Nephron progenitor cell (in vitro differentiated cells): ENCODE measurements at places on chromosomes 1 and 21.
A peak's percentile ranks its signal among the peaks of the same experiment; 100 is the strongest.

DNA sequence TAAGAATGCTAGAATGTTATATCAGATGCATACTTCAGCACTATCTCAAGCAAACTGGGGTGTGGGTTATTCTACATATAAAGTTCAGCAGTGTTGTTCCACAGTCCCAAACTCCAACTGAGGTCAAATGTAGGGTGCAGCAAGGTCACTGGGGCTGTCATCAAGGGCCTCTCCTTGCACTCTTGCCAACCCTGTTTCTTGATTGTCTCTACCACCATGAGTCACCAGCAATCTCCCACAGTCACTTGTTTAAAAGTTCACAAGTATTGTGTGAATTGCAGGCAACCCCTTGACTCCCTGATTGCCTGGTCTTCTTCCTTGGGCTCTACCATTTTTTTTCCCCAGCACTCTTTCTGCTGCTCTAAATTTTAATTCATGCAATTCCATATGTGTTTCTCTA, 10.6 kb downstream of the METTL18 start:
- DNase-seq: no peak

GRCh38 chr1:188670837-188671236, 1806.8 kb downstream of the BRINP3 start:
- no peak for DNase-seq

DNA sequence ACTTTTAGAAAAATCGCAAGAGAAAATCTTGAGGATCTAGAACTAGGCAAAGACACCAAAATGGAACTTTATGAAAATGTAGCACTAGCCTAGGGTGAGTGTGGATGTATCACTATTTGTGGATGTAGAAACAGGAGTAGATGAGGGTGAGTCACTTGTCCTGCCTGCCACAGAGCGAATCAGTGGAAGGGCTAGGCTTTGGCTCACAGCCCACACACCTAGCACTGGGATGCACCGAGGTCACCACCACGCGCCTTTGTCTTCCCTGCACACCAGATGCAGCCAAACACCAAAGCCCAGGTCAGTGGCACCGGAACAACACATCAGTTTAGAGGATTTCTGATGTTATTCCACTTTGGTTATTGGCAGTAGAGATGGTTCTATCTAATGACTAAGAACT, 38.2 kb downstream of the PKNOX1 start:
- no peak for DNase-seq

GRCh38 chr1:100354971-100355394, 2.7 kb downstream of the CDC14A start:
- DNase-seq: peak; percentile 43

GRCh38 chr1:234656944-234657654, 47.1 kb upstream of the IRF2BP2 start:
- no peak for DNase-seq

DNA sequence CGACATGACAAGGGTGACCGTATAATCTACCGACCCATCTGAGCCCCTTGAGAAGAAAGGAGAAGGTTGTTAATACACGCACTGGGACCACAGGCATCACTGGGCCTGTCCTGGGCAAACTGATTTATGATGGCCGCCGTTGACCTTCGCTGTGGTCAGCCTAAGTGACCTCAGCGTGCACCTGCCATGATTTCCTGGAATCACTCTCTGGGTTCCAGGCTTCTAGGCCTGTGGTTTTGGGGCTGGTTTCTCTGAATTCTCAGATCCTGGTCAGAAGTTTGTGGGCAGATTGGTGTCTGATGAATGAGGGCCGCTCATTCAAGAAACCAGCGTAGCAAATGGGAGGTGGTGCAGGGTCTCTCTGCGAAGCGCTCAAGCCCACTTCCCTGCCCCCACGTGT, 64.0 kb downstream of the SIK1 start:
- peak; percentile 52 for DNase-seq

- DNase-seq: peak; percentile 91
Measured at GRCh38 chr1:206544562-206545257, 37.4 kb downstream of the RASSF5 start.

- no peak for DNase-seq
Measured at GRCh38 chr1:216702170-216702569, 21.1 kb downstream of the ESRRG start.
